ENCODE measurements at places on chromosomes 4 and X.

DNA sequence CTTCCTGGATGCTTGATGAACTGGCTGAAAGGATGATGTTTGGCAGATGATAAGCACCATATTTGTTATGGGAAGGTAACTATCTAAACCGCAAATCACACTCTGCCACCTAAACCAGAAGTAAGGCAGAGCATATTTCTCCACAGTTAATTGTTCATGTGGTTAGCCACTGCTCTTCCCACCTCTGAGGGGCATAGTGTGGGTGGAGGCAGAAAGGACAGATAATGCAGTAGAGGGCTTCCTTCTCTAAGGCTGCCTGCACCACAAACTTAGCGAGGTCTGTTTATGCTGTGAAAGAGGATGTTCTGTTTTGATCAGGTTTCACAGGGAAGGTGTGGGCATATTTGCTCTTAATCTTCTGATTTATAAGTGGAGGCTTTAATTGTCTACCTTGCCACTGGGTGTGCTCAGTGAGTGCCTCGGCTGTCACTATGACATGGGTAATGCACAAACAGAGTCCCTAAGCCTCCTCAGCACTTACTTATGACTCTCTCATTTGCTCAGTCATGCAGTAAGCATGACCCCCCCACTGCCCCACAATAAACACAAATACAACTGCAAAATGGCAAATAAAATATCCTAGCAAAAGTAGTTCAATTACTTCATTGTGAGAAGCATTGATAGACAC, 401.0 kb downstream of the TMA16 start:
- DNase-seq: no peak

DNA sequence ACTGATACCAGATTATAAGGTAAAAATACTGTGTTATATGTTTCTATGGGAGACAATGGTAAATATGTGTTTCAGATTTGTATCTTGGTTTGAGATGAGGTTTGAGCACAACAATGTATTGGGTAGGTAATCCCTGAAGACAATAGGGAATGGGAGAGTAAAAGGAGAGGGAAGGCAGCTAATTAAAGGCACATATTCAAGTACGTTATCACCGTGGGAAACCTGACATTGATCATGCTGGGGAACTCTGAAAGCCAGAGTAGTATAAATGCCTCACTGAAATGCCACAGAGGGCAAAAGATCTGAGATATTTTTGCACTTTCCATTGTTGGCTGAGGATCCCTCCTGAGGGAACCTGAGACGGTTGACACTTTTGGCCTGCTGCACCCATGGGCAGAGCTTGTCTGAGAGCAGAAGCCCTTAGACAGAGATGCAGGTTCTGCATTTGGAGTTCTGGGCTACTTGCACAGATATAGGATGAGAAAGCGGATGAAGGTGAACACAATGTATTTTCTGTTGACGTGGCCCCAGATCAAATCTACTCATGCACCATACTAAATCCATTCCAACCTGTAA, 506.7 kb downstream of the PCDH18 start:
- no peak for DNase-seq

- no peak for DNase-seq
These were observed 34.2 kb downstream of the ATXN3L start for GRCh38 chrX:13285693-13286092.

DNA sequence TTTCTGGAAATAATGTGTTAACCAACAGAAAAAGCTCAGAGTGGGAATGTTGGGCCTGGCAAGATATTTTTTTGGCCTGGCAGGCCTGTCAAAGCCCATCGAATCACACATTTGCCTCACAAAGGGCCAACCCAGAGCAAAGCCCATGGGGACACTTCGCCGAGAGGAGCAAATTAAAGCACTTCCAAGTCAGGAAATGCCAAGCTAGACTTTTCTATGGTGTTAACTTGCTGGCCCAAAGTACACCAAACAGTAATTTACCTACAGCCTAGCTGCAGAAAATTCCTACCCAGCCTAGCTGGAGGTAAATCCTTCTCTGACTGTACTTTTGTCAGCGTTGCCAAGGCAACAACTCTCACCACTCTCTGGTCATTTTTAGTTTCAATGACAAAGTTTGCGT, 288.6 kb upstream of the LDB2 start:
- no peak for DNase-seq

DNA sequence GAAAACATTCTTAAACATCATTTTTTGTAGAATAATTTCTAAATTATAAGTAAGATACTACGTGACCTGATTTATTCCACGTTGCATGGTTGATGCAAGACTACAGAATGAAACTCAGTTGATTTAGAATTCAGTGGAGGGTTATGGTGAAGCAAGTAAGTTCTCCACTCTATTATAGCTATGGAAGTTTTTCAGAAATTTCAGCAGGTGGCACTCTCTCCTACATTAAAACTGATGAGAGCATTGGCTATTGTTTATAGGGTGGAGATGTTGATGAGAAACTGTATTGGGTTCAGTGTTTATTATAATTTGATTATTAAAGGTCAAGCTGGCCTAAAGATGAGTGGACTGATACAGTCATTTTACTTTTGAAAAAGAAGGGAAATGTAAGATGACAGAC, 88.0 kb downstream of the FNIP2 start:
- DNase-seq: no peak

DNA sequence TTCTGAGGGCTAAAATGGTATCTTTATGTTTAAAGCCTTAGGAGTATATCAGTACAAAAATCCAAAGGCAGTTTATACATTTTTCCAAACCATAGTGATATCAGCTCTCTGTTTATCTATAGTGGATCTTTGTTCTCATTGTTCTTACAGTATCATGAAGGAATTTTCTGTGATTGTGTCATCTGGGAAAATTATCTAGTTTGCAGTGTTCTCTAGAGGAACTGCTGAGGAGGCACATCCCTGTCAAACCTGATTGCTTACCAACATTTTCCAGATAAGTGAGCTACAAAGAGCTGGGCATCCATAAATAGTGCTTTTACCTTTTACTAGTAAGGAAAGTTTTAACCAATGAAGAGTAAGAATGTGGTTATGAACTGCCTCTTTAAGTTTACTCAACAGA, 44.9 kb upstream of the SLC25A31 start:
- no peak for DNase-seq

GRCh38 chr4:88090898-88091297, 67.5 kb downstream of the ABCG2 start:
- DNase-seq: no peak

DNA sequence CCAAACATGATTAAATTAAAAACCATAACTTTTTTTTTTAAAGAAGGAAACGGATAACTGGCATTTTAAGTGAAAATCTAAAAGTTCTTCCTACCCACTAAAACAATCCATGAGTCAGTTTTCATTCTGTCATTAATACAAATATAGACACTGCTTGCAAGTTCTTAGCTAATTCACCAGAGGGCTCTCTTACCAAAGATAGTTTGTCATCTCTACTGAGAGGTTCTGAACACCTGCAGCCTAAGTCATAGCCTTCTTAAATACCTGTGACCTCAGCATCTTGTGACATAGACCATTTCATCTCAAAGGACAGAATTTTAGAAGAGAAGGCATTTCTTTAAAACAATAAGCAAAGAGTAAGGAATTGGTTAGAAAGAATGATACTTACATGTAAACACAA, 65.3 kb upstream of the FAM120C start:
- no peak for DNase-seq

- DNase-seq: no peak
These were observed 4.8 kb downstream of the PRAF2 start for GRCh38 chrX:49069038-49069437.

GRCh38 chr4:27006646-27007045, 146.0 kb downstream of the STIM2 start:
- DNase-seq: no peak

GRCh38 chr4:136748773-136749172, 783.5 kb downstream of the PCDH18 start:
- no peak for DNase-seq
